ENCODE measurements at places on chromosomes 7 and 10. TPM values are rescaled to one million over a fixed set of nuclear protein-coding genes. Genes with fewer than 3 reads are reported as not detected.

DNA sequence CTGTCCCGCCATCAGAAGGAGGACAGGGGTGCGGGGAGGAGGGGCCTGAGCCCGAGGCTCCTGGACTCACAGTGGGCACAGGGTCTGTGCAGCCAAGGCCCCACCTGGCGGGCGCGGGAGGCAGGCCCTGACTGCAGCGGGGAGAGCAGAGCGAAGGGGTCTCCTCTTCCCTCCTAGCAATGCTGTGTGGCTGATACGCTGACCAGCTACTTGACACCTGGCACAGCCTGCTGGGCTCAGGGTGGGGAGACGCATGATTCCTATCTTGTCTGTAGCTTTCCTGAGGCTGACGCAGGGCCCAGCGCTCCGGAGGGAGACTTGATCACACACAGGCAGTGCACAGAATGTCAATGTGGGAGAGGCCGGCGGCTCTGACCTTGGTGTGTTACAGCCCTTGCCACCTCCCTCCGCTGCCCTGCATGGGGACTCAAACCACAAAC is 174.9 kb downstream of the ELFN1 start:
- no peak for DNase-seq

The JCAD gene
- 11.0 TPM for total RNA-seq

DNA sequence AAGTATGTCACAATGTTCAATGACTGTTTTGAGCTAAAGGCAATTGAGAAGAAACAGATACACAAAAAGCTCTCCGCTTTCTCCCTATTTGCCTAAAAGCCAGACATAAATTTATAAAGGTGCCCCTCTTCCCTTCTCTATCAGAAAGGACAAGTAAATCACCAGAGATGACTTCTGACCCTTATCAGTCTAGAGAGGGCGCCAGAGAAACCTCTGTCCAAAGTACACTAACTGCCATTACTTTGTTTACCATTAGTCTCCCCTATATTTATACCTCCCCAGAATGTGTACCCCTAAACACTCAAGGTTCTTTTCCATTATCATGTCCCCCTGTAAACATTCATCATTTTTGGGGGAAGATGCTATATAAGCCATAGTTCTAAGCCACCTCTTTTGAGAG is 49.3 kb downstream of the TPK1 start:
- DNase-seq = no peak

The SFRP4 gene
- total RNA-seq = 4.4 TPM

DNA sequence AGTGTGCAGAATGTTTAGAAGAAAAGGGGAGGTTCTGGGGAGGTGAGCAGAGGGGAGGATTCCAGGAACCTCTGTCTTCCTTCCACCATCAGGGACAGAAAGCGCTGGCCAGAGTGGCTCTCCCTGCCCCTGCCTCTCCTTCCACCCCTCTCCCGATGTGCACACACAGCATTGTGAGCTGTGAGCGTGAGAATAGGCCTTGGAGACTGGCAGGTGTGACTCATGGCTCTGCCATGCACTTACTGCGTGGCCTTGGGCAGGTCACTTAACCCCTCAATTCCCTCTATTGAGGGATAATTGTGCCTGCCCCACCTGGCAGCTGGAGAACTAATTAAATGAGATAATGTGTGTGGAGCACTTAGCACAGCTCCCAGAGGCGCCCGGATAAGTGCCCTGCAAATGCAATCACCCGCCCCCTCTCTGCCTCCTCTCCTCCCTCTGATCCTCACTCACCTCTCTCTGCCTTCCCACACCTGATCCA is 115.4 kb downstream of the ZMIZ1 start:
- DNase-seq = no peak

The VGF gene
- 4.2 TPM for total RNA-seq

GRCh38 chr7:3579638-3580219 is 278.7 kb downstream of the SDK1 start:
- no peak for DNase-seq

The LIPF gene
- 19.6 TPM for total RNA-seq

GRCh38 chr10:132355297-132355696 is 23.3 kb downstream of the LRRC27 start:
- DNase-seq = no peak

DNA sequence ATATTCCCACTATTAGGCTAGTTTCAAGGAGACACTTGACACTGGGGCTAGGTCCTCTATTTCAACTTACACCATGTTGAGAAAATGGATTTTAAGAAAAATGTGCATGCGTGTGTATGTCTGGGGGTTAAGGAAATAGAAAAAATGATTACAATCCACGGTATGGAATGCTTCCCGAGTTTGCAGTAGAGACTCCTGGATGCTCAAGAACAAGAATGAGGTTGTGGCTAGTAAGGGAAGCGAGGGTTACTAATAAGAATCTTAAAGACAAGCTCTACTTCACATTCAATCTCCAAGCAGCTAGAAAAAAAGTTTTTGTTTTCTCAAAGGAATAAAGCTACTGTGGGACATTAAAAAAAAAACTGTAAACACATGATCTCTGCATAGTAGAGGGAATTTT is 54.7 kb downstream of the ANK3 start:
- DNase-seq = no peak

GRCh38 chr10:104072786-104073185 is 12.9 kb downstream of the COL17A1 start:
- DNase-seq = peak; percentile 1

- no peak for DNase-seq
Measured at GRCh38 chr10:10510179-10510578, 507.5 kb upstream of the CELF2 start.

The ANXA8 gene
- 2.0 TPM for total RNA-seq

Measured in type B pancreatic cell (in vitro differentiated cells).